Activated CD4-positive, alpha-beta T cell treated with anti-CD3 and anti-CD28 coated beads, Interleukin-2, amount 50 U/mL, for 48 hours (primary cell): ENCODE measurements at places on chromosomes 7 and 10.

DNA sequence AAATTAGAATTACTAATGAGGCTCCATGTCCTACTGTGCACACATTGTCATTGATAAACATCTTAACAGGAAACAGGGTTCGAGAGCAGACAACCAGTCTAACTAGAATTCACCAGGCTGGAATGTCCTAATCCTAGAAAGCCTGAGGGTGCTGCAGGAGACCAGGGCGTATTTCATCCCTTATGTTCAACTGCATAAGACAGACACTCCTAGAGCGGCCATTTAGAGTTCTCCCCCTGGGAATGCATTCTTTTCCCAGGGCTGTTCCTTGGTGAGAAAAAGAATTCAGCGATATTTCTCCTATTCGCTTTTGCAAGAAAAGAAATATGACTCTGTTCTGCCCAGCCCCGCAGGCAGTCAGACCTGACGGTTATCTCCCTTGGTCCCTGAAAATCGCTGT lies 486.0 kb downstream of the REEP3 start:
- DNase-seq = no peak

DNA sequence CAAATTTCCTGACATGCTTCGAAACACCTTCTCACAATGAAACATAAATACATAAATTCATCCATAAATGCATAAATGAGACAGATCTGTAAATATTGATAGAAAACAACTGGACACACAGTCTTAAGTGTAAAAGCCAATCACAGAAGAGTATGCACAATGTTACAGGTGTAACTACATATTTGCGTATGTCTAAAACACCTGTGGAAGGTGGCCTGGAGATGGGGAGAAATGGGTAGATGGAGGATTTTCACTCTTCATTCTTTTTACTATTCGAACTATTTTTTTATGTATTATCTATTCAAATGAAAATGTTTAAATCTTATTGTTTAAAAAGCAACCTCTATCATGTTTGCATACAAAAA lies 860 bp downstream of the IQUB start:
- no peak for DNase-seq

DNA sequence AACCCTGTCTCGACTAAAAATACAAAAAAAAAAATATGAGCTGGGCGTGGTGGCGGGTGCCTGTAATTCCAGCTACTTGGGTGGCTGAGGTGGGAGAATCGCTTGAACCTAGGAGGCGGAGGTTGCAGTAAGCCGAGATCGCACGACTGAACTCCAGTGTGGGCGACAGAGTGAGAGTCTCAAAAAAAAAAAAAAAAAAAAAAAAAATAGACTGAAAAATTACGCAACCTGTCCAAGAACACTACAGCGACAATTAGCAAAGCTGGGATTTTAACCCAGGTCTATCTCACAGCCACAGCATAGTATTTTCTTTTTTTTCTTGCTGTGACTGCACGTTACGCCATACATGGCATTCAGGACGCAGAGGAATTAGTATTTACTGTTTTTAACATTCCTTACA lies 1.1 kb upstream of the RABGEF1 start:
- no peak for DNase-seq

- DNase-seq = no peak
Measured at GRCh38 chr7:38309555-38309954, 36.1 kb upstream of the TARP start.

DNA sequence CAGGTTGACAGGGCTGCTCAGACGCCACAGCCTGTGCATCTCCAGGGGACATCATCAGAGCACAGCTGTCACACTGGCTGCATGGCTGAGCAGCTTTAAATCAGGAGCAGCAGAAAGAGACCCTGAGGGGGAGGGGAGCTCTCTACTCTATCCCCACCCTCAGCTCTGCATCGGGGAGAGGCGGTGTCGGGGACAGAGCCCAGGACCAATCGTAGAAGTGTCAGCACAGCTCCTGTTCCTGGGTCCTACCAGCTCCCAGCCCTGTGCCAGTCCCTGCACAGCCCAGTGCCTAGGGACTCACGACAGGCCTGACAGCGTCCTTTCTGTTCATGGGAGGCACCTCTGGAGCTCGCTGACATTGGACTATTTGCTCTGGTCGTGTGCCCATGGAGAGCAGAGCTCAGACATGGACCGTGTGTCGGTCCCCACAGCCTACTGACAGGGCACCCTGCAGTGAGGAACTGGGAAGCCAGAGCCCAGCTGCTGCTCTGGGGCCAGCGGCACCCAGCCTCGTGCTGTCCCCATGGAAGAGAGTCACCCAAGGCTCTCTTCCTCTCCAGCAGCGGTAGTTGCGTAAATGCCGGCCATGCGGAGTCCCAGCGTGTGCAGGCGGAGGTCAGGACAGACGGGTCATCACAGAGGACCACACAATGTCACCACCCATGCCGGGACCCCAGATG lies 20.4 kb upstream of the ANTXRL start:
- DNase-seq = no peak

GRCh38 chr7:29892231-29892630 lies 85.9 kb downstream of the WIPF3 start:
- no peak for DNase-seq

DNA sequence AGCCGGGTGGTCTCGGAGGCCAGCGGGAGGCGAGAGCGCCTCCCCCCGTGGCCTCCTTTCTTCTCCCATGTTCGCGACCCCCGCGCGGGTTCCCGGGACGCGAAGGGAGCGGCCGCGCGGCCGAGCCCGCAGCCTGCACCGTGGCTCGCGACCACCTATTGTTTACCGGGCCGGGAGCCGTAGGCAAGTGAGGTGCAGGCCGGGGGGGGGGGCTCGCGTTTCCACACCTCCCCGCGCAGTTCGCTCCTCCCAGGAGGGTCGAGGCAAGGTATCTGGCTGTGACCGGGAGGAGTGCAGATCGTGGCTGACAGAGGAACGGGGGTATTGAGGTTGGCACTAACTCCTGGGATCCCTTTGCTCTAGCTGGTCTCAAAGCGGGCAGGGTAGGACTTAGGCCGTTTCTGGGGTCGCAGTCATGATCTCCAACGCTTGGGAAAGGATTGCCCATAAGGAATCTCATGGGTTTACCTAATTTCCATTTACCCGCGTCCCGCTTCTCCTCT lies 734 bp downstream of the PTPN12 start:
- peak; percentile 37 for DNase-seq

GRCh38 chr10:7457478-7458316 lies 46.9 kb upstream of the SFMBT2 start:
- no peak for DNase-seq
